ENCODE measurements at places on chromosomes 1 and 21. TPM values are rescaled to one million over a fixed set of nuclear protein-coding genes. Genes with fewer than 3 reads are reported as not detected.
A peak's percentile ranks its signal among the peaks of the same experiment; 100 is the strongest.

- no peak overlapping the region for H3K4me3 ChIP-seq
- DNase-seq: no peak
- no peaks in the 10 kb centered on the region for H3K36me3 ChIP-seq
- H3K4me1 ChIP-seq: peaks cover 4% of the 10 kb centered on the region
- no peak overlapping the region for H3K27ac ChIP-seq
Measured at GRCh38 chr1:235067396-235068157, 61.1 kb downstream of the TOMM20 start.

CHD1L gene
- total RNA-seq: 30.9 TPM

GRCh38 chr21:35088319-35088771, 39.2 kb upstream of the RUNX1 start:
- no peak overlapping the region for H3K27ac ChIP-seq
- no peaks in the 10 kb centered on the region for H3K27me3 ChIP-seq
- no peak overlapping the region for H3K4me3 ChIP-seq
- no peaks in the 10 kb centered on the region for H3K4me1 ChIP-seq
- no peak for DNase-seq

- no peak overlapping the region for H3K27ac ChIP-seq
- no peaks in the 10 kb centered on the region for H3K36me3 ChIP-seq
- H3K4me1 ChIP-seq: peaks cover 12% of the 10 kb centered on the region
- no peak overlapping the region for H3K4me3 ChIP-seq
- H3K27me3 ChIP-seq: no peaks in the 10 kb centered on the region
Measured at GRCh38 chr1:90729504-90730242, 12.6 kb upstream of the BARHL2 start.

- H3K27ac ChIP-seq: no peak overlapping the region
- no peak for DNase-seq
- H3K36me3 ChIP-seq: no peaks in the 10 kb centered on the region
- no peak overlapping the region for H3K4me3 ChIP-seq
- peaks cover 13% of the 10 kb centered on the region for H3K4me1 ChIP-seq
- no peaks in the 10 kb centered on the region for H3K27me3 ChIP-seq
Measured at GRCh38 chr1:6353619-6353954, 40.0 kb downstream of the ACOT7 start.

DNA sequence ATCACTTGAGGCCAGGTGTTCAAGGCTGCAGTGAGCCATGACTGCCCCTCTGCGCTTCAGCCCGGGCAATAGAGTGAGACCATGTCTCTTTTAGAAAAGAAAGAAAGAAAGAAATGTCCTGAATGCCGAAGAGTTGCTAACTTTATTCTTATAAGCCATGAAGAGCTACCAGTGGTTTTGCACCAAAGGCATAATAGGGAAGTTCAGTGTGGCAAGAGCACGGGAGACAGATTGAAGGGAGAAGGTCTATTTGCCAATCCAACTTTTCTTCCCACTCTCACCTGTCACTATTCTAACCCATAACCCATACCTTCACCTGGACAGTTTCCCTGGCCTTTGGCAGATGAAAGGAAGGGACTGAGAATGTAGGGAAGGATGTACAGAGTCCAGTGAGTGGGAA, 4.4 kb upstream of the PEA15 start:
- no peaks in the 10 kb centered on the region for H3K36me3 ChIP-seq
- H3K27ac ChIP-seq: no peak overlapping the region
- H3K4me1 ChIP-seq: no peaks in the 10 kb centered on the region
- H3K27me3 ChIP-seq: no peaks in the 10 kb centered on the region
- H3K4me3 ChIP-seq: no peak overlapping the region
- no peak for DNase-seq

HAPLN2 gene
- total RNA-seq: 1.2 TPM

GCSAML gene
- total RNA-seq: not detected

S100A10 gene
- total RNA-seq: 213 TPM

- H3K27ac ChIP-seq: no peak overlapping the region
- H3K4me3 ChIP-seq: no peak overlapping the region
- DNase-seq: no peak
- no peaks in the 10 kb centered on the region for H3K4me1 ChIP-seq
- no peaks in the 10 kb centered on the region for H3K27me3 ChIP-seq
- no peaks in the 10 kb centered on the region for H3K36me3 ChIP-seq
Measured at GRCh38 chr1:168360151-168361021, 79.7 kb downstream of the TBX19 start.

EPHA8 gene
- not detected for total RNA-seq

DNA sequence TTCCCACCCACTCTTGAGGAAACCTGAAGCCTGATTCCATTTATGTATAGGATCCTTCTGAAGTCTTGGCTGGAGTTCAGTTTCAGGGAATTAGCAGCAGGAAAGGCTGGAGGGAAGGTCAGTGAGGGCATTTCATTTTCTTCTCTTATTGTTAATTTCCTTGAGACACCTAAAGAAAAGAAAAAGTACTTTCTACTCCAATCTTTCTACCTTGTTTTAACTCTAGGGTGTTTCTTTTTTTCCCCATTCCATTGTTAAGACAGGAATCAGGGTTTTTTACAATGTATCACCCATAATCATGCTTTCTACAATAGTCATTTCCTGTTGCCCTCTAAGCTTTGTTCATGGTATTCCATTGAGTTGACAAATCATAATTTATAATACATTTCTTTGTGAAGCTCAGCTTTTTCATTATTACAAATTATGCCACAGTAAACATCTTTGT, 27.4 kb downstream of the SNRPE start:
- no peaks in the 10 kb centered on the region for H3K36me3 ChIP-seq
- DNase-seq: no peak
- H3K27me3 ChIP-seq: no peaks in the 10 kb centered on the region
- H3K4me3 ChIP-seq: no peak overlapping the region
- no peak overlapping the region for H3K27ac ChIP-seq
- H3K4me1 ChIP-seq: no peaks in the 10 kb centered on the region

GRCh38 chr1:204701229-204701628, 15.7 kb upstream of the LRRN2 start:
- no peaks in the 10 kb centered on the region for H3K27me3 ChIP-seq
- DNase-seq: no peak
- H3K4me3 ChIP-seq: no peak overlapping the region
- no peaks in the 10 kb centered on the region for H3K36me3 ChIP-seq
- H3K4me1 ChIP-seq: no peaks in the 10 kb centered on the region
- H3K27ac ChIP-seq: no peak overlapping the region

DNA sequence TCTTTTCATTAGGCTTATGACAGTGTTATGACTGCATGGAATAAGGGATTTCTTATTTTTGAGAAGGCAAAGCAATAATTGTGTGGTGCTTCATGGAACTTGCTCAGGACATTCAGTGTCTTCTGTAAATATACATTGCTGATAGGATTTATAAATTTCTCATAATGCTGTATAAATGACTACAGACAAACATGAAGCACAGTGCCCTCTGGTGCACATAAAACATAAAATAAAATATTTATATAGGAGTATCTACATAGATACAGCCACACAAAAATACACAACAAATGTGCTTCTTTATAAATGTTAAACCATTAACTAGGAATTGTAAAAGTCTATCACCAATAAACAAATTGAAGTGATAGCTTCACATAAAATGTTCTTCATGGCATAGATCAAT, 24.1 kb downstream of the BRINP3 start:
- no peaks in the 10 kb centered on the region for H3K27me3 ChIP-seq
- H3K4me1 ChIP-seq: no peaks in the 10 kb centered on the region
- no peak overlapping the region for H3K4me3 ChIP-seq
- no peak for DNase-seq
- H3K36me3 ChIP-seq: no peaks in the 10 kb centered on the region

GBP1 gene
- 16.5 TPM for total RNA-seq

DNA sequence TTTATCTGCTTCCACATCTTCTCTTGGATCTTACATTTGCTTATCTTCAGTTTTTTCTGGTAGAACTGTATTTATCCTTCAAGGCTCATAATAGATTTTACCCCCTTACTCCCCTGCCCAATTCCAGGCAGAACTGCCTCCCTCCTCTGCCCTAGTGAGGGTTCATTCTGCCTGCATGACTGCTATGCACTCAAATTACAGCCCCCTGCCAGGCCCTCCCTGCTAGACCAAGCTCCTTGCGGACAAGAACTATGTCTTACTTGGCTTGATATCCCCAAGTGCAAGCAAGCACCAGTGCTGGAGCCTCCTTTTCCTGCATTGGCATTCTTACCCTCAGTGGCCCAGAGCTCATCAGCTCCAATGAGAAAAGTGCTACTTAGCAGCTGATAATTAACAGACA, 18.1 kb downstream of the MAPKAPK2 start:
- no peak overlapping the region for H3K4me3 ChIP-seq
- H3K36me3 ChIP-seq: no peaks in the 10 kb centered on the region
- peaks cover 23% of the 10 kb centered on the region for H3K4me1 ChIP-seq
- no peak for DNase-seq
- no peak overlapping the region for H3K27ac ChIP-seq
- H3K27me3 ChIP-seq: no peaks in the 10 kb centered on the region

RALGPS2 gene
- total RNA-seq: 14.4 TPM

AIM2 gene
- total RNA-seq: not detected

- no peaks in the 10 kb centered on the region for H3K27me3 ChIP-seq
- no peaks in the 10 kb centered on the region for H3K36me3 ChIP-seq
- H3K27ac ChIP-seq: no peak overlapping the region
- peaks cover 27% of the 10 kb centered on the region for H3K4me1 ChIP-seq
- DNase-seq: peak; percentile 90
Measured at GRCh38 chr1:150970808-150971582, 3.6 kb downstream of the CERS2 start.

DNA sequence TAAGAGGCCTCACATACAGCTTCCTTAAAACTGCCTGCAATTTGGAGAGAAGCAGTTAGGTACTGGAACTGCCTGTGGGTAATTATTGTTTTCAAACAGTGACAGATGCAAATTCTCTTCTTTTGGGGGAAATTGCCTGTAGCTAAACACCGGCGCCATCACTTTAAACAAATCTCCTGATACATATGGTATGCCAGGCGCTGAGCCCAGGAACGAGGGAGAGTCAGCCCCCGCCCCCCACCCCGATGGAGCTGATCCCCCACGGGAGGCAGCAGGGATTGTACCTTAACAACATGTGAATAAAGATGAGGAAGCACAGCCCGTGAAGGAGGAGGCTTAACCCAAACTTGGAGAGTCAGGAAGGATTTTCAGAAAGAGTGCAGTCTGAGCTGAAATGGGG, 7.1 kb downstream of the TMEM51 start:
- H3K27ac ChIP-seq: no peak overlapping the region
- peaks cover 21% of the 10 kb centered on the region for H3K4me1 ChIP-seq
- H3K27me3 ChIP-seq: no peaks in the 10 kb centered on the region
- no peak overlapping the region for H3K4me3 ChIP-seq

NMNAT2 gene
- total RNA-seq: 0.58 TPM

DNA sequence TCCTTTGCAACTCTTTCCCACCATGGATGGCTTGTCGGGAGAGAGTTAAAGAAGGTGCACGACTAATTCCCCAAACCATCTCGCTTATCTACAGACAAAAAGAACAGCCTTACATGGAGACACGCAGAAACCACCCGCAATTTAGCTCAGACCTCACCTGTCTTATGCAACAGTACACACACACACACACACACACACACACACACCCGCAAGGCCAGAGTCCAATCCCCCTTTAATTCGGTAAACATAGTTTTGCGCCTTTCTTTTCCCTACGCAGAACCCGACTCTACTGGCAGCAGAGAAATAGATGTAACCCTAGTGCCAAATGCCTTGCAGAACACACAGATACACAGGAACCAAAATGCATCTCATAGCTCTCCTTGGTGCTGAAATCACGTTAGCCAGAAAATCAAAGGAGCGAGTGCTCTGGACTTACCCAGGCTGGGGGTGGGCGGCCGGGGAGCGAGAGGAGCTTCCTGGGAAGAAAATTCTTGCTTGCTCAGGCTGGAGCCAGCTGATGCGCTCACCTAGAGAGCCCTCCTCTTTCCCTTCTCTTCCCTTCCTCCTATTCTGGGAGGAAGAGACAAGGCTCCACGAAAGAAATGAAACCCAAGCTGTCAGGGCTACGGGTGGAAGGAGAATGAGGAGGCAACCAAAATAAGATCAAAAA, 470 bp downstream of the TNR start:
- no peak overlapping the region for H3K4me3 ChIP-seq
- DNase-seq: no peak
- no peaks in the 10 kb centered on the region for H3K4me1 ChIP-seq
- H3K27ac ChIP-seq: no peak overlapping the region
- no peaks in the 10 kb centered on the region for H3K27me3 ChIP-seq
- H3K36me3 ChIP-seq: no peaks in the 10 kb centered on the region

DRAXIN gene
- total RNA-seq: under 0.01 TPM

ASPM gene
- 0.89 TPM for total RNA-seq

TRMT1L gene
- total RNA-seq: 24.9 TPM

SRP9 gene
- 151 TPM for total RNA-seq

PGLYRP3 gene
- total RNA-seq: not detected

DNA sequence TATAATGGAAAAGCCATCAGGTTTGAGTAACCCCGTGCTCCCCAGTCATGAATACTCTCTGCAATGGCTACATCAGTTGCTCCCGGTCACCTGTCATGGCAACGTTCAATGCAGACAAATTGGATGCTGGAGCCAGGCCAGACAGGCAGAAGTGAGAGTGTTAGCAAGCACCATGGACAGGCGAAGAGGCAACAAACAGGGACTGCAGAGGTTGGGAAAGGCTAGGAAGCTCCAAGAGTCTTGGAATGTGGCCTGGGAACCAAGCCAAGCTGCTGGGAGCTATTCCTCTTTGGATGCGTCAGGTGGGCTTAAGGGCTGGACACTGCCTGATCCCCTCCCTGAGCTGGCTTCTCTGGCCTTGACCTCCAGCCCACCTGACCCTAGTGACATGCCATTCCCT, 102.9 kb downstream of the ACTL8 start:
- H3K36me3 ChIP-seq: no peaks in the 10 kb centered on the region
- H3K27me3 ChIP-seq: no peaks in the 10 kb centered on the region
- no peak overlapping the region for H3K4me3 ChIP-seq
- no peak for DNase-seq
- no peak overlapping the region for H3K27ac ChIP-seq
- H3K4me1 ChIP-seq: no peaks in the 10 kb centered on the region

SNAP47 gene
- total RNA-seq: 125 TPM

GRCh38 chr1:210407887-210408252, 79.2 kb downstream of the HHAT start:
- no peak overlapping the region for H3K4me3 ChIP-seq
- no peaks in the 10 kb centered on the region for H3K36me3 ChIP-seq
- H3K4me1 ChIP-seq: no peaks in the 10 kb centered on the region
- DNase-seq: no peak
- no peaks in the 10 kb centered on the region for H3K27me3 ChIP-seq
- H3K27ac ChIP-seq: no peak overlapping the region

INKA2 gene
- 14.2 TPM for total RNA-seq

PROK1 gene
- total RNA-seq: 246 TPM

GRCh38 chr1:200732438-200732837, 6.3 kb upstream of the CAMSAP2 start:
- H3K4me1 ChIP-seq: peaks cover 2% of the 10 kb centered on the region
- DNase-seq: no peak
- H3K36me3 ChIP-seq: no peaks in the 10 kb centered on the region

DNA sequence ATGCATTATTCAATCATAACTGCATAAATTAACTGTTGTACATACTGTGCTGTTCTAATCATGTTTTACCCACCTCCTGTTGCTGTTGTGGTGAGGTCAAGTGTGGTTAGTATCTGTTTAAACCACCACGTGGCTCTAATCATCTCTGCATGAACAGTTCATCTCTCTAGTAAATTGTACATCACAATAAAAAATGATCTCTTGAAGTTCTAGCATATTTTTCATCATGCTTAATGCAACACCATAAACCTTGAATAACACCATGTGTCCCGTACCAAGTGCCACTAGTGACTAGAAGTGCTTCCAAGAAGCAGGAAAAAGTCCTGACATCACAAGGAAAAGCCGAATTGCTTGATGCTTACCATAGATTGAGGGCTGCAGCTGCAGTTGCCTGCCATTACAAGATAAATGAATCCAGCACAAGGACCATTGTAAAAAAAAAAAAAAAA, 51.7 kb downstream of the SNRPE start:
- no peak overlapping the region for H3K4me3 ChIP-seq
- no peaks in the 10 kb centered on the region for H3K4me1 ChIP-seq
- H3K27ac ChIP-seq: no peak overlapping the region
- no peak for DNase-seq
- no peaks in the 10 kb centered on the region for H3K36me3 ChIP-seq
